Activated CD4-positive, alpha-beta T cell treated with anti-CD3 and anti-CD28 coated beads, Interleukin-2, amount 10 ng/mL, durations not matched to agents 24 days and 14 days (primary cell): ENCODE measurements at places on chromosomes 1 and 21. TPM values are rescaled to one million over a fixed set of nuclear protein-coding genes. Genes with fewer than 3 reads are reported as not detected.

Gene KRTAP13-2
- total RNA-seq: not detected in 2 replicates

Gene SCCPDH
- total RNA-seq: 31.7 and 32.3 TPM in 2 replicates

Gene PMF1
- 107 and 113 TPM in 2 replicates for total RNA-seq

Gene ZMYND12
- 0.12 TPM in 1 of 2 replicates, not detected in the other for total RNA-seq

DNA sequence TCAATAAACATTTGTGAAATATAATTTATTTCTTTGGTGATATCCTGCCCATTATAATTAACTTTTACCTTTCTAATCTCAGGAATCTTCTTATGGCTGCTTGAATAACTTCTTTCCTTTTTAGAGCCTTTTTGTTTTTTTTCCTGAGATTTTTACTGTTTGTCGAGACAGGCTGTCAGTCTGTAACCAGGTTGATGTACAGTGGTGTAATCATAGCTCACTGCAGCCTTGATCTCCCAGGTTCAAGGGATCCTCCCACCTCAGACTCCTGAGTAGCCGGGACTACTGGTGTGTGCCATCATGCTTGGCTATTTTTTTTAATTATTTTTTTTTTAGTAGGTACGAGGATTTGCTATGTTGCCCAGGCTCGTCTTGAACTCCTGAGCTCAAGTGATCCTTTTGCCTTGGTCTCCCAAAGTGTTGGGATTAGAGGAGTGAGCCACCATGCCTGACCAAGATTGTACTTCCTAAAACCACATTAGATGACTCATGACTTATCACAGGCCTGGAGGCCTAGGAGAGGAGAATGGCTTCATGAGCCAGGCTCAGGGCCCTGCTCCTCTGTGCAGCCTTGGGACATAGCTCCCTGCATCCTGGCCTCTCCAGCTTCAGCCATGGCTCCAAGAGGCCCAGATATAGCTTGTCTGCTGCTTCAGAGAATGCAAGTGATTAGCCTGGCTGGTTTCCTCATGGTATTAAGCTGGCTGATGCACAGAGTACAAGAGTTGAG, 48.6 kb downstream of the CTH start:
- H3K4me1 ChIP-seq: no peaks in the 10 kb centered on the region
- DNase-seq: no peak
- no peaks in the 10 kb centered on the region for H3K36me3 ChIP-seq
- no peak overlapping the region for H3K27ac ChIP-seq
- H3K4me3 ChIP-seq: no peak overlapping the region
- peaks cover 7% of the 10 kb centered on the region for H3K27me3 ChIP-seq

GRCh38 chr21:36003776-36004175, 56.5 kb downstream of the SETD4 start:
- H3K27ac ChIP-seq: no peak overlapping the region
- H3K36me3 ChIP-seq: no peaks in the 10 kb centered on the region
- no peak overlapping the region for H3K4me3 ChIP-seq
- no peaks in the 10 kb centered on the region for H3K4me1 ChIP-seq
- DNase-seq: no peak

DNA sequence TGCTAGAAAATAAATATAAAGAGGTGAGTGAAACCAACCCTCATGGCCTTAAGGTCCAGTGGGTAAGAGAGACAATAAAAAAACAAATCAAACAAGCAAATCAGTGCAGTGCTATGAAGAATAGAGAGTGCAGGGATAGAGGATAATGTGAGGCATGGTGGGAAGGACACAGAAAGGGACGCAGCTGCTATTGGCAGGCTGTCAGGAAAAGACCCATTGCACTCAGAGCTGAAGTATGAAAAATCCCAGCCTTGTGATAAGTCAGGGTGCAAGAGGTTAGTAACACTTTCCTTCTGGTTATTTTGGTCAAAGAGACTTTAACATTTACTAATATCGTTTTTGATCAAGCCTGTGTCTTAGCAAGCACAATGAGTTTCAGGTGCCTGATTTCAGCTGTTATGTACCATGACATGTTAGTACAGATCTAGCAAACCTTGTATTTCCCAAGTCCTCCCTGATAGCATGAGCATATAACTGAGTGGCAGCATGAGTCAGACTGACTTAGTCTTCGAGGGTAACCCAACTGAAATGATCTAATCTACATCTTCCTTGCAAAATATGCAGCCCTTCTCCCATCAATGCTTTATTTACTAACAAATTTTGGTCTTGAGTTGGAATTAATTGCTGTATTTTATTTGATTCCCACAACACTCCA, 31.7 kb downstream of the CHML start:
- no peaks in the 10 kb centered on the region for H3K27me3 ChIP-seq
- H3K4me3 ChIP-seq: no peak overlapping the region
- H3K4me1 ChIP-seq: peaks cover 7% of the 10 kb centered on the region
- H3K27ac ChIP-seq: no peak overlapping the region
- DNase-seq: no peak

GRCh38 chr1:153677718-153678518, 570 bp upstream of the NPR1 start:
- H3K4me3 ChIP-seq: peak overlapping the region; percentile 85
- DNase-seq: peak; percentile 85
- H3K27me3 ChIP-seq: peaks cover 48% of the 10 kb centered on the region
- peaks cover 2% of the 10 kb centered on the region for H3K36me3 ChIP-seq
- no peak overlapping the region for H3K27ac ChIP-seq
- H3K4me1 ChIP-seq: peaks cover 24% of the 10 kb centered on the region

DNA sequence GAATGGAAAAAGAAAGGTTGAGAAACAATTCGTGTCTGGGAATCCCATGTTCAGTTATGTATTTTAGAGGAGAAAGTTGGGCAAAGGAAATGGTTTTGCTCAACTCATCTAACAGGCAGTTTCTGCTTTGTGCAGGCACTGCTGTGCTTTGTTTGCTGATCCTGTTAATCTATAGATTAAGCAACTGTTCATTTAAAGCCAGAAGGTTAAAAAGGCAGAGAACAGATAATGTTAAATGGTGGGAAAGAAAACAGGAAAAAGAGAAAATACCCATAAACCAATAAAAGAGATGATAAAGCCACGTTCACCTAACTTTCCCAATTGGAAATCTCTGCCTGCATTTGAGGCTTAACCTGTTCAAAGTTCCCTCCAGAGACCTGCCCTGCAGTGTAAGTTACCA, 70.0 kb downstream of the APP start:
- no peaks in the 10 kb centered on the region for H3K36me3 ChIP-seq
- no peak overlapping the region for H3K4me3 ChIP-seq
- H3K27ac ChIP-seq: no peak overlapping the region
- H3K27me3 ChIP-seq: no peaks in the 10 kb centered on the region
- no peaks in the 10 kb centered on the region for H3K4me1 ChIP-seq
- DNase-seq: no peak

Gene LCE3E
- not detected in 2 replicates for total RNA-seq

GRCh38 chr1:223067914-223068313, 75.1 kb downstream of the TLR5 start:
- H3K27me3 ChIP-seq: peaks cover 5% of the 10 kb centered on the region
- no peak overlapping the region for H3K27ac ChIP-seq
- no peak for DNase-seq
- H3K4me3 ChIP-seq: no peak overlapping the region

Gene MSTO1
- 103 and 104 TPM in 2 replicates for total RNA-seq

DNA sequence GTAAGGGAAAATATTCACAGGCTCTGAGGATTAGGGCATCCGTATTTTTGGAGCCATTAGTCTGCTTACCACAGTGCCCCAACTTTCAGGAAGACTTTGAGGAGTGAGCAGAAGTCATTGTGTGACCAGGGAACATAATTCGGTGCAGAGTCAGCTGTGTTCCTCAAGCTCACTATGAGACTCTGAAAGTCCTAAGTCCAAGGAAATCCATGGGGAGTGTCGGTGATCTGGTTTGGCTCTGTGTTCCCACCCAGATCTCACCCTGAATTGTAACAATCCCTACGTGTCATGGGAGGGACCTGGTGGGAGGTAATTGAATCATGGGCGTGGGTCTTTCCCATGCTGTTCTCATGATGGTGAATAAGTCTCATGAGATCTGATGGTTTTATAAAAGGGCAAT, 45.9 kb upstream of the SCAF4 start:
- DNase-seq: no peak
- H3K4me1 ChIP-seq: no peaks in the 10 kb centered on the region
- H3K27ac ChIP-seq: no peak overlapping the region
- H3K4me3 ChIP-seq: no peak overlapping the region
- H3K27me3 ChIP-seq: peaks cover 4% of the 10 kb centered on the region
- no peaks in the 10 kb centered on the region for H3K36me3 ChIP-seq

DNA sequence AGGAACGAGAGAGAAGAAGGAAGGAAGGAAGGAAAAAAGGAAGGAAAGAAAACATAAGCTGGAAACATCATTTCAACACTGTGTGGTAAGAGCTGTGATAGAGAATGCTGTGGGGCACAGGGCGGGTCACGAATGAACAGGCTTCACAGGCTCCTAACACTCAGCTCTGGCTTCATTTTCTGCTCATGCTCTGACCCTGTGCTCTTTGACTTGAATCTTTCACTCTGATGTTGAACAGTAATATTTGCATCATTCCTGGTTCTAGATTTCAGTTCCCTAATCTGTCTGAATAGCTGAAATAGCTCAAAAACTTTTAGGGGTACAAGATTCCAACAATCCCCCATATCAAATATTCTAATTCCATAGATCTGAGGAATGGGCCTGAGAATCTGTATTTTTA, 207.3 kb downstream of the LHX8 start:
- no peak overlapping the region for H3K4me3 ChIP-seq
- H3K36me3 ChIP-seq: no peaks in the 10 kb centered on the region

DNA sequence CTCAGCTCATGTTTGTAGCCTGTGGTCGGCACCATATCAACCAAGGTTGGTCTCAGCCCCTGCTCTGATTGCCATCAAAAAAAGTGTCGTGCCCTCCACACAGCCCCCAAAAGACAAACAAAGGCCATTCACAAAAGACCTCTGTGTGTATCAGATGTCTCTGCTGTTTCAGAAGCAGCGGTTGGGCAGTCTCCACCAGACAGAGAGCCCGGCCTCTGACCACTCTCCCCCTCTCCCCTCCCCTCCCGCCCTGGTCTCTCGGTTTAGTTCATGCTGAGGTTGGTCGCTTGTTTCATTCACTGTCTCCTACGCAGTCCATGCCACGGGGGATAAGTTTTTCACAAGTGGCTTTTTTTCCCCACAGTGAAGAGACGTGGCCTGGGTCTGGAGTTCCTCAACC, 27.1 kb downstream of the ACTA1 start:
- DNase-seq: no peak
- H3K4me3 ChIP-seq: peak overlapping the region; percentile 61
- H3K27ac ChIP-seq: no peak overlapping the region
- H3K4me1 ChIP-seq: peaks cover 15% of the 10 kb centered on the region
- no peaks in the 10 kb centered on the region for H3K36me3 ChIP-seq
- peaks cover 64% of the 10 kb centered on the region for H3K27me3 ChIP-seq

- H3K27ac ChIP-seq: no peak overlapping the region
- no peaks in the 10 kb centered on the region for H3K27me3 ChIP-seq
- H3K4me1 ChIP-seq: no peaks in the 10 kb centered on the region
- DNase-seq: no peak
These were observed 213.7 kb downstream of the ASTN1 start for GRCh38 chr1:176950736-176951324.

GRCh38 chr1:57500136-57500830, 76.4 kb upstream of the DAB1 start:
- H3K27me3 ChIP-seq: no peaks in the 10 kb centered on the region
- no peak overlapping the region for H3K27ac ChIP-seq
- H3K36me3 ChIP-seq: no peaks in the 10 kb centered on the region
- H3K4me3 ChIP-seq: no peak overlapping the region
- H3K4me1 ChIP-seq: no peaks in the 10 kb centered on the region

Gene CASQ1
- total RNA-seq: not detected in 2 replicates

Gene OR2G6
- not detected in 2 replicates for total RNA-seq

- peaks cover 3% of the 10 kb centered on the region for H3K36me3 ChIP-seq
- H3K27ac ChIP-seq: no peak overlapping the region
- no peak overlapping the region for H3K4me3 ChIP-seq
- H3K27me3 ChIP-seq: no peaks in the 10 kb centered on the region
- H3K4me1 ChIP-seq: no peaks in the 10 kb centered on the region
These were observed 1.6 kb upstream of the REN start for GRCh38 chr1:204167730-204168129.

DNA sequence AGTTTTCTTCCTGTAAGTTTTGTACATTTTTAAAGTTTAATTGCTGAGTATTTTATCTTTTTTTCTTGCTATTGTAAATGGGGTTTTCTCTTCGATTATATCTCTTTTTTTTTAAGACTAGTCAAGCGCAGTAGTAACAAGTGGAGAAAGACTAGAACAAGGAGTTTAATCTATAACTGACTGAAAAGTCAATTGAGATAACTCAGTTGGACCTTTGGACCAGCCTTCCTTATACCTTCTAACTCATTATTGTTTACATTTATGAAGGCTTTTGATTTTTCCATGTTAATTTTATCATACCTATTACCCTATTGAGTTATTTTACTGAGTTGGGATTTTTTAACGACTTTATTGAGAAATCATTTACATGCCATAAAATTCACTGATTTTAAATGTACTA, 81.2 kb downstream of the SMYD3 start:
- no peak for DNase-seq
- peaks cover 6% of the 10 kb centered on the region for H3K4me1 ChIP-seq
- H3K36me3 ChIP-seq: peaks cover 1% of the 10 kb centered on the region
- H3K27me3 ChIP-seq: no peaks in the 10 kb centered on the region
- H3K4me3 ChIP-seq: no peak overlapping the region

GRCh38 chr1:109412551-109412950, 13.7 kb downstream of the PSMA5 start:
- DNase-seq: no peak
- H3K36me3 ChIP-seq: peaks cover 76% of the 10 kb centered on the region
- no peak overlapping the region for H3K27ac ChIP-seq
- H3K4me1 ChIP-seq: peaks cover 35% of the 10 kb centered on the region

- no peaks in the 10 kb centered on the region for H3K4me1 ChIP-seq
- H3K4me3 ChIP-seq: no peak overlapping the region
- H3K27me3 ChIP-seq: peaks cover 1% of the 10 kb centered on the region
- no peaks in the 10 kb centered on the region for H3K36me3 ChIP-seq
- H3K27ac ChIP-seq: no peak overlapping the region
- no peak for DNase-seq
These were observed 130.7 kb downstream of the GIPC2 start for GRCh38 chr1:78176448-78176847.

Gene GALNT2
- total RNA-seq: 68.5 and 72.4 TPM in 2 replicates

Gene FCRL5
- not detected in 2 replicates for total RNA-seq

Gene RGS16
- 94.3 and 94.7 TPM in 2 replicates for total RNA-seq

GRCh38 chr1:151905070-151905442, 4.3 kb downstream of the THEM4 start:
- peak; percentile 85 for DNase-seq
- H3K27me3 ChIP-seq: peaks cover 2% of the 10 kb centered on the region
- peaks cover 74% of the 10 kb centered on the region for H3K36me3 ChIP-seq
- H3K4me1 ChIP-seq: peaks cover 36% of the 10 kb centered on the region
- H3K27ac ChIP-seq: peak overlapping the region; percentile 94
- H3K4me3 ChIP-seq: peak overlapping the region; percentile 75

Gene SPOCD1
- not detected in 2 replicates for total RNA-seq

GRCh38 chr1:186302381-186302920, 72.6 kb downstream of the TPR start:
- peaks cover 61% of the 10 kb centered on the region for H3K4me1 ChIP-seq
- H3K27ac ChIP-seq: peak overlapping the region; percentile 86
- no peak for DNase-seq
- H3K27me3 ChIP-seq: no peaks in the 10 kb centered on the region
- H3K36me3 ChIP-seq: peaks cover 16% of the 10 kb centered on the region
- peak overlapping the region; percentile 53 for H3K4me3 ChIP-seq

DNA sequence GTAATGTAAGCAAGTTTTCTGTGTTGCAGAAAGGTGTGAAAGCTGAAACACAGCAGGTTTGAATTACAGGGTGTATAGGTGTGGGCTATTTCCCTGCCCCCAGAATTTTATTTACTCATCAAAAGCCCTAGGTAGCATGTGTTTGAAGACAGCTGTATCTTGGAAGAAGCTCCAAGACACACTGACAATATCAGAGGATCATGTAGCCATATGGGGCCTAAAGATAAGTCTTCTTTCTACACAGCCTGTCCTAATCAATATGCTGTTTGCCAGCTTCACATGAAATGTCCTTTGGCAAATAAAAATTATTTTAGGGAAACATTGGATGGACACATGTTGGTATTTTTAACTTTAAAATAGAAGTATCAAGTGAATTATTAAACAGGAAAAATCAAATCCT, 17.5 kb upstream of the SUCO start:
- H3K4me3 ChIP-seq: no peak overlapping the region
- H3K27ac ChIP-seq: no peak overlapping the region
- H3K4me1 ChIP-seq: no peaks in the 10 kb centered on the region
- no peak for DNase-seq
